ENCODE measurements at places on chromosomes 2 and 18.

DNA sequence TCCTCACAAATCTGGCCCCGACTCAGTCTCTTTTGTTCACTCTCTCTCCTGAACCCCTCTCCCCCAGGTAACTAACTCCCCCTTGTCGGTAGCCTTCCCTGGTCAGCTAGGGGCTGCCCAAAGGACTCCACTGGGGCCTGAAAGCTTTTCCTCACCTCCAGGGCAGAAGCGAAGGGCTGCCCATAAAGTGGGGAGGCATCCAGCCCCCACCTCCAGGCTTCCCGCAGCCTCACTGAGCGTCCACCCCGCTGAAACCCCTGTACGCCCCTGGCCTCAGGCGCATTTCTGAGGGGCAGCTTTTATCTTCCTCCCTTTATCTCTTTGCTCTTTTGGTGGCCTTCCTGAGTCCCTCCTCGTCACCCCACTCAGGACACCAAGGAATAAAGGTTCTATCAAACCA, 249.3 kb downstream of the CYP26B1 start:
- DNase-seq = no peak

DNA sequence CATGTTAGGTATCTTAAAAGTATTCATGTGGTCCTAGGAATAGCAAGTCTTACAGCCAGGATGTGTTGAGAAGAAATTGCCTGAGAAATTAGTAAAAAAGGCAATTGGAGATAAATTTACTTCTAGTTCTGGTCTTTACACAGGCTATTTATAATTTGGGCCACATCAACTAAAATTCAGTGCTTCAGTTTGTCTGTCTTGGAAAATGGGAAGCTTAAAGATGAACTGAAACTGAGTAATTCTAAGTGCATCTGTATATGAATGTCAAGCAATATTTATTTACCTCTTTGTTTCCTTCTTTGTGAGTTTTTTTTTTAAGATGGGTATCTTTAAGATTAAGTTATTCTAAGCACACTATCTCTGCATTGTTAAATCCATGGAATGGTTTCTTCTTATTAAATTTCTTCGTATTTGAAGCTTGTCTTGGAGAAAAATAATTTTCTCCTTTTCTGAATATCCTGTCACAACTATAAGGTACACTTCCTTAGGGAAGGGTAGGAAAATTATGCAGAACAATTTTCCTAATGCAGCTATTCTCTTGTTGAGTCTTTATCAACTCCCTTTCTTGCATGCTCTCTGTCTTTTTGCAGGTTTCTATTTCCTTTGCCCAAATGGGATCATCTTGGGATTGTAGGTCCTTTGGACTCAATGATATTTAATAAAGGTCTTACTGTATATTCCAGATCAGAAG, 39.7 kb upstream of the MMADHC start:
- no peak for DNase-seq

GRCh38 chr18:63292831-63293683, 26.5 kb downstream of the BCL2 start:
- DNase-seq = no peak

GRCh38 chr2:73284296-73285158, at the start of gene FBXO41:
TSS of gene FBXO41 (minus strand) at chr2:73284478. CDS start at chr2:73269630, 14,848 bp downstream.
- no peak for DNase-seq

DNA sequence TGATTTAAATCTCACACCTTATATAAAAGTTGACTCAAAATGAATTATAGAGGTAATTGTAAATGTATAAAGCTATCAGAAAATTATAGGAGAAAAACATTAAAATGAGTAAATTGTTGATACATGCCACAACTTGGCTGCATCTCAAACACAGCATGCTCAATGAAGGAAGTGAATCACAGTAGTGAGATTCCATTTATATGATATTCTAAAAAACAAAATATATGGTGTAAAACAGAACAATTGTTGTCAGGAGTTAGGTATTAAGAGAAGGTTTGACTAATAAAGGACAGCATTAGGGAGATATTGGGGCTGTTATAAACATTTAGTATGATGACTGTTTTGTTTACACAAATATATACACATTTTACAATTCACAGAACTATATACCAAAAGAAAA, 356.6 kb upstream of the CELF4 start:
- DNase-seq = no peak

- no peak for DNase-seq
Measured at GRCh38 chr2:107218208-107218607, 332.2 kb upstream of the ST6GAL2 start.

DNA sequence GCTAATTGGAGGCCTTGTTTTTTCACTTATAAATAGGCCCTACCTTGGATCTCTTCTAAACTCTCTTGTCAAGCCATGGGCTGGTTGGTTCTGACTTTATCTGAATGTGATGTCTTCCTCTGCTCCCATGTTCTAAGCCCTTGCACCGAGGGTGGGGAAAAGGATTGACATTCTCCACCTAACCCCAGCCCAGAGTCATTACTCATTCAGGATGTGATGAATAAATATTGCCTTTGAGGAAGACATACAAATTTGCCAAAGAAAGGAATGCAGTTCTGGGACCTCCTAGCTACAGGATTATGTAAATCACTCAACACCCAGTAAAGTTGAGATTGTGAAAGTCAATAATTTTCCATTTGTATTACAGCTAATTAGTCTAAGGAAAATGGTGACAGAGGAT, 142.1 kb upstream of the LYPD6 start:
- no peak for DNase-seq

GRCh38 chr18:58355243-58355642, 273.6 kb downstream of the ALPK2 start:
- no peak for DNase-seq

- DNase-seq = no peak
Measured at GRCh38 chr18:11741505-11742145, 52.6 kb downstream of the GNAL start.

DNA sequence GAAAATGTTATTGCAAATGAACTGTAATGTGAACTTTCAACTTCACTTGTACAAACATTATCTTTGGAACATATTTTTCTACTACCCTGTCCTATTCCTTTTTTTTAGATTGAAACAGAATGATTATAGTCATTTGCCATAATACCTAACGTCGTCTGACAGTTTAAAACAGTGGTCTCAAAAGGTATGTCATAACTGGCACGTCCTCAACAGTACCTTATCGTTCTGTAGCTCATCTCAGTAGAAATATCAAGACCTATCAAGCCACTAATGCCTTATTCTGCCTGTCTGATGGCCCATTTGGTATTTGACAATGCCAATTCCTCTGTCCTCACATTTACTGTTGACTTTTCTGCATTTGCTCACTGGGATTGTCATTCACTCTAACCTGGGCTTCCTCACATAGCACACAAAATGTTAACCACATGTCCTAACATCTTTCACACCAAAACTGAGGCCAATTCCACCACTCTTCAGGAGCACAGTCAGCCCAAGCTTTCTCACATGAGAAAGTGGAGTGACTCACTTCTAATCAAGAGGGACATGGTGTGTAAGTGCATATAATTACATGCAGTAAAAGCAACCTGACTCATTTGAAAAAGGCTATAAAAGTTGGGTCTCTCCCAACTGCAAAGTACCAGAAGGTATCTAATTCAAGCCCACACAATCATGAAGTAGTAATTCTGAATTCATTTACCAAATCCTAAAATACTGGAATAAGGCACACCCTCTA, 34.8 kb downstream of the DNER start:
- DNase-seq = no peak

- no peak for DNase-seq
Measured at GRCh38 chr2:69224512-69224837, 162.6 kb downstream of the GFPT1 start.

- no peak for DNase-seq
Measured at GRCh38 chr2:179417436-179417949, 152.9 kb upstream of the SESTD1 start.

GRCh38 chr18:23793985-23794867, 105.0 kb downstream of the LAMA3 start:
- DNase-seq = no peak

DNA sequence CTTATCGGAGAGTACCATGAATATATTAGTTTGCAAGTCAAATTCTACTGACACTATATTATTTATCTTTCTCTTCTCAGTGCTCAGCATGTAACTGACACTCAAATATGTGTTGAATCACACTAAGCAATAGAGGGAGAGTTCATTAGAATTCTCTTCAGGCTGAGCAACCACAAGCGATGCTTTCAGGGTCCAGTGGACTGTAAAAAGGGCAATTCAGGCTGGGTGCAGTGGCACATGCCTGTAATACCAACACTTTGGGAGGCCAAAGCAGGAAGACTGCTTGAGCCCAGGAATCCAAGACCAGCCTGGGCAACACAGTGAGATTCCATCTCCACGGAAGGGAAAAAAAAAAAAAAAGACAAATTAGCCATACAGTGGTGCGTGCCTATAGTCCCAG, 16.3 kb downstream of the PDE6D start:
- no peak for DNase-seq

- DNase-seq = no peak
Measured at GRCh38 chr18:48690494-48690893, 151.7 kb downstream of the CTIF start.

DNA sequence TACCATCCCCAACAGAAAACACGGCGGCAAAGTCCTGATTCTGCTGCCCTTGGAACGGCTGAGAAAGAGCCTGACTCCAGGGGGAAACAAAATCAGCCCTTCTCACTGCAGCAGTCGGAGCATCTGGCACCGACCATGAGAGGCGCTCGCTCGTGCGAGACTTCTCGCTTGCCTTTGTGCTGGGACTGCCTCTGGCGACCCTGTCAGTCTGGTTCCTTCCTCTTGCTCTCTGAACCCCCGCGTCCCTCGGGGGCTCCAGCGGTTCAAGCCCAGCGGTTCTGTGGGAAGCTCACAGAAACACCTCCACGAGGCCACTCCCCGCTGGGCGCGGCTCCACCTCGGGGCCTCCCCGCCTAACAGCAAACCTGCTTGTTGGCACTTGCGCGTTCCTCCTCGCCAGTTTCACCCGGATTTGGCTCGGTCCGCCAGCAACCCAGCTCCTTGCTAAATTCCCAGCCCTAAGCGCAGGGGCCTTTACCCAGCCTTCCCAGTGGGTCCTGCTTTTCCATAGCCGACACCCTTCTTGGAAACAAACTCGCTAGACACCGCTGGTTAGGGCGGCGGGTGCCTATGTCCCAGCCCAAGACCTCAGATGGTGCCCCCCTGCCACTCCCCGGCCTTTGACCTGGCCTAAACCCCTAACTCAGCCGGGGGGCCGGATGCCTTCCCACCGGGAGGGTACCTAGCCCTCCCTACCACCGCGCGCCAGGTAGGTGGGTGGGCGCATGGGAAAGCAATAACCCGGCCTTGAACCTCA, 2.2 kb downstream of the RND3 start:
- peak; percentile 87 for DNase-seq

DNA sequence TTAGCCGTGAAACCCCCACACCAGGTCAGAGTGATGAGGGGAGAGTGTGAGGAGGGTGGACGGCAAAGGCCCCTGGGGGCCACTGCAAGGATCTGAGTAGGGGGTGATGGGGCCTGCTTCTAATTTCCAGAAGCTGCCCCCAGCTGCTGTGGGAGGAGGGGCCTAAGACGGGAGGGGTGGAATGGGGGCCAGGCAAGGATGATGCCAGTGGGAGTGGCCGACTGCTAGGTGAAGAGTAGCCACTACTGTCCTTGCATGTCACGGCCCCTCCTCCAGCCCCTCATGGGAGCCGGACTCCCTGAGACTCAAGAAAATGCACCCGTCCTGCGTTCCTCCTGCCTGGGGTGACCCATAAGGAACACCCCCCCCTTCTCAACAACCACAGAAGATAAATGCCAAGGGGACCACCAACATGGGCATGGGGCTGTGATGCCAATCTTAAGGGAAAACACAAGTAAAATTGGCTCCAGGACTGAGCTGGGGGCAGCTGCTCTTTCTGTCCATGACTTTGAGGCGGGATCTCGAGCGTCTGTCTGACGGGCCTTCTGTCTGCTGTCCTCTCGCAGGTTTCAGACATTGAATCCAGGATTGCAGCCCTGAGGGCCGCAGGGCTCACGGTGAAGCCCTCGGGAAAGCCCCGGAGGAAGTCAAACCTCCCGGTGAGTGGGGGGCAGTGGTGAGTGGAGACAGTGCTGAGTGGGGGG, 24.2 kb upstream of the PRLH start:
- no peak for DNase-seq

- DNase-seq = no peak
Measured at GRCh38 chr2:161147856-161148255, 12.4 kb upstream of the TANK start.

DNA sequence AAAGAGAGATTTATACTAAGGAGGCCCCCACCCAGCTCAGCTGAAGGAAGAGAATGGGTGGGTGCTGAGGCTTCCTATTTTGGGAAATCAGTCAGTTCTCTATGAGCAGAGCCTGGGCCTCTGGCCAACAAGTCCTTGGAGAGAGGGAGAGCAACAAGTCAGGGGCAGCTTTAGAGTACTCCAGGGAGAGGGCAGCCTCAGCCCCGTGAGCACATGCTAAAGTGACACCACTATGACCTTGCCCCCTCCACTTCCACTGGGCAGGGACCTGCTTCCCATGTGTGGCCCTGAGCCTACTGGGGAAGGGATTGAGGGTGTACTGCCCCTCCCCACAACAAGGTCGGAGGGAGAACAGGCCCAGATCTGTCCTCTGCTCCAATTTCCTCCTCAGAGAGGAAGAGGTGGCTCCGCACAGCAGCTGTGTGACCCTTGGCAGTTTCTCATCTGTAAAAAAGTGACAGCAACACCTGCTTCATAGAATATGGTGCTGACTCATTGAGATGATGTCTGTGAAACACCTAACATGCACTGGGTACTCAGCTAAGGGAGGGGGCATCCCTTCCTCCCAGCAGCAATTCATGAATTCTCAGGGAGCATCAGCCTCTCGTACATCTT, 72.9 kb downstream of the CLHC1 start:
- peak; percentile 70 for DNase-seq

DNA sequence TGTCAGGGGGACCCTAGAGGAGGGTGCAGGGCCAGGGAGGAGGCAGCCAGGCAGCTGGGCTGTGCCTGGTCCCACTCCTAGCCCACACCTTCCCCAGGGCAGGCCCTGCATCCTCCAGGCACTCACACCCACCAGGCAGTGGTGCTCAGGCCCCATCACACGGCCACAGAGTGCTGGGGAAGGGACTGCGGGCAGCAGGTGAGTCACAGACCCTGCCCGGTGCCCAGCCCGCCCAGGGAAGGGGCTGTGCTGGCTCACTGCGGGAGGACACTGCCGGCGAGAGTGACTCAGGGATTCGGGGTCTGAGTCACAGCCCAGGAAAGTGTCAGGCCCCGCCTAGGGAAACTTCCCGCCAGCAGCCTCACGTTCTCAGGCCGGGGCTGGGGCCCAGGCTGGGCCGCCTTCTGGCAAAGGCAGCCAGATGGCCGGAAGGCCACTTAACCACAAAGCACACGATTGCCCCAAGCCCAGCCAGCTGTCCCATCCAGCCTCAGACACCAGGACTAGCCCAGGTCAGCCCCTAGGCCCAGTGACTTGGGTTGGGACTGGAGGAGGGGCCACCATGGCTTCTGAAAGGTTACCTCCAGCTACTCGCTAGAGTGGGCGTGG, 42.2 kb downstream of the BIN1 start:
- peak; percentile 48 for DNase-seq

GRCh38 chr2:72137498-72138010, 10.1 kb downstream of the CYP26B1 start:
- peak; percentile 49 for DNase-seq

- no peak for DNase-seq
Measured at GRCh38 chr2:74546004-74546403, 7.7 kb downstream of the LOXL3 start.
